HT-29 (cell line): ENCODE measurements at places on chromosomes 3 and 15. TPM values are rescaled to one million over a fixed set of nuclear protein-coding genes. Genes with fewer than 3 reads are reported as not detected.
A peak's percentile ranks its signal among the peaks of the same experiment; 100 is the strongest.

The SPSB4 gene
- not detected in 2 replicates for total RNA-seq

DNA sequence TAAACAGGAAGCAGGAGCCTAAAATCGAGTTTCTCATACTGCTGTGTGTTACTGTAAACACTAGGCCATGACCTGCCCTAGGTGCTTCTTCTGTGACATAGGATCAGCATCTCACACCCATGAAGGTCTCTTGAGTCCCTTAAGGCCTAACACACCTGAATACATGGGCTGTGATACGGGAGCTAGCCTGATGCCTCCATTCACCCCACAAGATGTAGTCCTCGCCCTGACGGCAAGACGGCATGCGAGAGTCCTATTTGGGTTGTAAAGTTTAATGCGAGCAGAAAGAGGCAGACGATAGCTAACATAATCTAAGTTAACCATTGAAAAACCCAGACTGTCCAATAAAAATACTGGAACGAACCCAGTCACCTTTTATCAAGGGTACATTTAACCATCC is 241.1 kb upstream of the ICE2 start:
- DNase-seq = no peak

DNA sequence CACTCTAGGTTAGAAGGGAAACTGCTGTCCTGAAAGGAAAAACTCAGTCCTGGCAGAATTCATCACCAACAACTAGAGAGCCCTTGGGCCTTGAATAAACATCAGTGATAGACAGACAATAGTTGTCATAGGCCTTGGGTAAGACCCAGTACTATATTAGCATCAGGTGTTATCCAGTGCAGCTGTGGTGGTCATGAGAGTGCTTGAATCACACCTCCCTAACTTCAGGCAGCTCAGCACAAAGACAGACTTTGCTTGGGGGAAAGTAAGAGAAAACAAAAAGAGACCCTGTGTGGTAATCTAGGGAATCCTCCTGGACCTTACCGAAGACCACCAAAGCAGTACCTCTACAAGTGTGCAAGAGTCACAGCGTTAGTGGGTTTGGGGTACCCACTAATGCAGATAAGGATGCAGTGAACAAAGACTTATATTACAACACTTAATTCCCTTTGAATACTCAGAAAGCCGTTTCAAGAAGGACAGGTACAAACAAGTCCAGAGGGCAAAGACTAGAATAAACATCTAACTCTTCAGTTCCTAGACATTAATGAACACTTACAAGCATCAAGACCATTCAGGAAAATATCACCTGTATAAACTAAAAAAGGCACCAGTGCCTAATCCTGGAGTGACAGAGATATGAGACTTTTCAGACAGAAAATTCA is 332.3 kb upstream of the EPHA3 start:
- no peak for DNase-seq

DNA sequence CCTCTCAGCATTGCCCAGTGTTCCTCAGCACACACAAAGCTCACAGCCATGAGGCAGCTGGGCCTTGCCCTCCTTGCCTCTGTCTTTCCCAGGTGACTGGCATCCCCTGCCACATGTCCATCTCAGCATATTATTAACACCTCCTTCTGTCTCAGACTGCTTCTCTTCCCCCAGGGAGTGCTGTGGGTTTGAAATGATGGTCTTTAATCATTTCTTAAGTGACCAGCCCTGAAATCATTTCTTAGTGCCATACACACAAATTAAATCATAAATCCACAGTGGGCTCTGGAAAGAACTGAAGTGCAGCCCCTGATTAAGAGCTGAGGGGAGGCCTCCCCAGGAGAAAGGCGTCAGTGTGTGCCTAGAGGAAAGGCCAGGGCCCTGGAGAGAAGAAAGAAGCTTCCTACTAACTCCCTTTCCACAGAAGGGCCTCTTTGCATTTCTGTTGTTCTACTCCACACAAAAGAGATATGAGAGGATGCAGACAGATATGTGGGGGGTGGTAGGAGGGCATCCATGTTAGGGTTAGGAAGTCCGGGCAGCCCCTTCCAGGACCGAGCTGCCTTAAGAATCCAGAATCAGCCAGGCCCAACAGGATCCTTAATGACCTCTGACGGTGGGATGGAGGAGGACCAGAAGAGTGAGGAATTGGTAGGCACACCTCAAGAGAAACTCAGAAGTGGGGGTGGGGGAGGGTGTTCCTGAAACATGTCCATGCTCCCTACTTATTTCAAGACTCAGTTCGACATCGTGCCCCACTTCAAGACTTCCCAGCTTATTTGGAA is 290.8 kb downstream of the EPHB1 start:
- no peak for DNase-seq

GRCh38 chr3:61080737-61081445 is 170.4 kb downstream of the FHIT start:
- DNase-seq = no peak

DNA sequence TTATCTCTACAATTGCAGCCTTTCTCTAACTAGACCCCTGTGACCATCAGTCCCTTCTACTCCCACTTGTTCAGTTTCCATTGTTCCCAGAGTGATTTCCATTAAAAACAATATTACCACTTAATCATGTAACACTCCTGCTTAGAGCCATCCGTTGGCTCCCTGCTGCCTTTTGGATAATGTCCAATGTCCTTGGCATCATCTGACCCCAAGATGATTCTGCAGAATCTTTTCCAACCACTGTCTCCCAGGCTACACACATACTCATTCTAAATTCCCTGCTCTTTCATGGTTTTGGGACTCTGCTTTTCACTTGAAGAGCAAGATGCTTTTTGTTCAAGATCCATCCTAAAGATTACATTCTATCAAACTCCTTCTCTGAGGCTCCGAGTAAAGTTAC is 7.1 kb downstream of the KCNH8 start:
- DNase-seq = no peak

- DNase-seq = peak; percentile 82
Observed at GRCh38 chr15:60585743-60586708, 107.1 kb upstream of the ICE2 start.

The ADCY5 gene
- 1.2 and 1.6 TPM in 2 replicates for total RNA-seq

The OXSR1 gene
- total RNA-seq = 11.8 and 12.9 TPM in 2 replicates

The C3orf22 gene
- total RNA-seq = not detected in 2 replicates

The MLF1 gene
- 6.0 and 8.9 TPM in 2 replicates for total RNA-seq

DNA sequence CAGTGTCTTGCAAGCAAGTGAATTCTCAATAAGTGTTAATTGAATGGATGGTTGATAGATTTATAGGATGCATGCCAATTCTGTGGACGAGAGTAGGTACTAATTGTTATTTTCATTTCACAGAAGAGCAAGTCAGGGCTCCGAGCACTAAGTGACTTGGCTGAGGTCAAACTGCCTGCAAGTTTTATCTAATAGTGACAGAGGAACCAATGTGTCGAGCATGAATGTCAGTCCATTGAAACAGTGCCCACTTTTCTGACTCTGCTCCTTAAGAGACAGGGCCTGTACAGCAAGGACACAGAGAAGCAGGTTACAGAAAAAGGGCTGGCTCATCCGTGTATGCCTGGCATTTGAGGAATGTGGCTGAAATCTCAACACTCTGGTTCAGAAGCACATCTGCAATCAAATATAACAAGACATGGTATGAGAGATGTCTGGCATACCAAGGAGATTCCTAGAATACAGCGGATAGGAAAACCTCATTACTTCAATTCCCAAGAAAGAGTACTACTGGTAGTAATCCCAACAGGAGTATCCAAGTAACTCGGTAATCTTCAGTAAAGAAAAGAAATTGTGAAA is 6.0 kb upstream of the B3GNT5 start:
- no peak for DNase-seq

The MASP1 gene
- total RNA-seq = not detected in 2 replicates

The APEH gene
- total RNA-seq = 246 and 254 TPM in 2 replicates

The CPLX3 gene
- 0.13 and 0.25 TPM in 2 replicates for total RNA-seq

The TRPM1 gene
- not detected in 2 replicates for total RNA-seq

- DNase-seq = no peak
Observed at GRCh38 chr3:57151021-57151449, 14.1 kb downstream of the IL17RD start.

GRCh38 chr3:14262212-14262611 is 83.6 kb downstream of the LSM3 start:
- no peak for DNase-seq

GRCh38 chr3:141454054-141454453 is 32.8 kb upstream of the RASA2 start:
- DNase-seq = no peak
